CD8-positive, alpha-beta memory T cell (primary cell): ENCODE measurements at places on chromosomes 3 and 15. TPM values are rescaled to one million over a fixed set of nuclear protein-coding genes. Genes with fewer than 3 reads are reported as not detected.

Gene FANCD2
- polyA plus RNA-seq, result 6.3 TPM

Gene GOLGA8N
- polyA plus RNA-seq, result 0.86 TPM

Gene TLR9
- 0.16 TPM for polyA plus RNA-seq

Gene C3orf49
- polyA plus RNA-seq, result not detected

Gene XYLB
- polyA plus RNA-seq, result 0.15 TPM

Gene ACKR2
- not detected for polyA plus RNA-seq

Gene EPB42
- polyA plus RNA-seq, result not detected

Gene EXD1
- polyA plus RNA-seq, result 0.28 TPM
